ENCODE measurements at places on chromosomes 2 and 18.

- DNase-seq: no peak
Observed at GRCh38 chr2:73935641-73936040, 9.0 kb downstream of the DGUOK start.

- no peak for DNase-seq
Observed at GRCh38 chr2:238596571-238597551, 170.1 kb downstream of the ASB1 start.

- DNase-seq: no peak
Observed at GRCh38 chr2:8430628-8431027, 251.2 kb upstream of the ID2 start.

DNA sequence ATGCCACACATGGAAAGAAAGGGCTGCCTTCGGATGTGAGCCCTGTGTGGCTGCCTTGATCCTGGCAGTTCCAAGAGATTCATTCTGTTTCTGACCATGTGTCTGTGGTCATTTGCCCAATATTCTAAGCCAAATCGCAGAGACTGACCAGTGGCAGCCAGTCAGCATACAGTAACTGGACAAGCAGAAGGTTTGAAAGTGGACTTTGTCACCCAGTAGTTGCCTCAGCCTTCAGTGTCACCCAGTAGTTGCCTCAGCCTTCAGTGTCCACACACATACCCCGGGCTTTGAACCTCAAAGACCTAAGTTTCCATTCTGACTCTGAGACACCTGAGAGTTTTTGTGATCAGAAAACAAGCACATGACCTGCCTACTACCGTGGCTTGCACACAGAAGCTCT is 5.0 kb downstream of the RFX8 start:
- DNase-seq: no peak

GRCh38 chr2:236982693-236983455 is 102.8 kb upstream of the COPS8 start:
- no peak for DNase-seq

DNA sequence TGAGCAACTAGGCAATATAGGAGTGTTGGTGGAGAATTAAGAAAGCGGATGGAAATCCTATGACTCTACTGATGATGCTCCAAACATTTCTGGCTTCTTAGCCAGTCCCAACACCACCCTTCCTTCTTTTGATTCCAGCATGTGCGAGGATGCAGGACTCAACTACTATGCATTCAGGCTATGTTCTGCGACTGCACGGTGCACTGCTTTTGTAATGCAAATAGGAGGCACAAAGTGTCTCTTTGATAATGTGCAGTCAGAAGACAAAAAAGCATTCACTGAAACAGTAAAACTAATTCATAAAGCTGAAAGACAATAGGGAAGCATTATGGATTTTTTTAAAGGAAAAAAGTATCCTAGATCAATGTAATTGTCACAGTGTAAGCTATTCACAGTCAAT is 106.7 kb downstream of the MEIS1 start:
- no peak for DNase-seq

- DNase-seq: no peak
Observed at GRCh38 chr2:130355172-130355577, 681 bp upstream of the PTPN18 start.

DNA sequence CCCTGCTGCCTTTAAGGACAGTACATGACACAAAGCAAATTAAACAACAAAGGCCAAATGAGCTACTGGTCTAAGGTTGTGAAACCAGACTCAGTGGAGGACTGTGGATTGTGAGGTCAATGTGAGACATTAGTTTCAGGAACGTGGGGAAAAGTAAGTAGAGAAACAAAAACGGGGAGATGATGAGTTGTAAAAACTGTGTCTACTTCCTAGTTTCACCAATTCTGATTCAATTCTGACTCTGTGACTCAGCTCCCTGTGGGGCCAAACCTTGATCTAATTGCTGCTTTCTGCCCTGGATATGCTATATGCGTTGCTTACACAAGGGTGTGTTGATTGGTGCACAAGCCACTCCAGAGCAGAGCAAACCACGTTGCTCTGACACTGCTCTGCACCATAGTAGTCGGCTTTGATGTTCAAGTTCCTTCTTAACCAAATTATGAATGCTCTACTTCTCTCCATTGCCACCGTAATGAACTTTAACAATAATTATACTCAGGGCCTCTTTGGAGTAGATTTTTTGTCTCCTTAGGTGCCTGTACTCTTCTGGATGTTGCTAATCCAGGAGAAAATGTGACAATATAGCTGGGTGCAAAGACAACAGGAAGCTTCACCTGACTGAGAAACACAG is 1640.1 kb upstream of the CELF4 start:
- no peak for DNase-seq

Data from activated CD8-positive, alpha-beta memory T cell treated with anti-CD3 and anti-CD28 coated beads for 4 hours (primary cell).